ENCODE measurements at places on chromosomes 16 and 17.

GRCh38 chr16:53105565-53105964 is 50.8 kb downstream of the CHD9 start:
- no peak for DNase-seq

GRCh38 chr17:70327279-70327678 is 157.9 kb downstream of the KCNJ2 start:
- no peak for DNase-seq

DNA sequence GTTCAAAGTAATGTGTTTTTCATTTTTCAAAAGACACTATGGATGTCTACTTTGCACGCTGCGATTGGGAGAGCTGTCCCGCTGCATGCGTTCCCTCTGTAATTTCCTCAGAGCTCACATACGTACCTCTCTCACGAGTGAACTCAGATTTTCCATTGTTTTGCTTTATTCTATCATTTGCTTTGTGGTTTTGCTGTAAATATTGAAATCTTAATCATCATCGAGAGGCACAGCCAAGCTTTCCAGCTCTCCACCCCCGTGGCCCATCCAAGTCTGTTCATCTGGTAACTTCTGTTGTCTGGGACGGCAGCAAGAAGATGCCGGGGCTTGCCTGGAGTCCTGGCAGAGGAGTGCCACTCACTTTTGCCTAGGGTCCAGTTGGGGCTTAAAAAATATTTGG is 21.1 kb downstream of the TMC6 start:
- no peak for DNase-seq

- DNase-seq = no peak
These were observed 9.3 kb downstream of the C16orf90 start for GRCh38 chr16:3485821-3486505.

GRCh38 chr17:17237026-17237799 is at the start of gene FLCN:
Gene FLCN (minus strand): TSS chr17:17237168. CDS start chr17:17228137, 9,031 bp downstream.
- peak; percentile 89 for DNase-seq

DNA sequence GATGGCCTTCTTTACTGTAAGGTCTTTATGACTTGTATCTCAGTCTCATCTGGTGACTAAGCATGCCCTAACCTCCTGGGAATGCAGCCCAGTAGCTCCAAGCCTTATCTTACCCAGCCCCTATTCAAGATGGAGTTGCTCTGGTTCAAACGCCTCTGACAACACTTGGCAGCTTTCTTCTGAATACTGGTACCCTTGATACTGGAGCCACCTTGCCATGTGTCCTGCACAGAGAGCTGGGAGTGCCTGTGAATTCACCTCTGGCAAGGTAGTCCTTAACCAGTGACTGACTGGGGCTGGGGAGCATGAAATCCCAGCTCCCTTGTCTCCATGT is 17.2 kb downstream of the NUDT7 start:
- peak; percentile 3 for DNase-seq

GRCh38 chr17:8382052-8382879 is 727 bp downstream of the RPL26 start:
- DNase-seq = peak; percentile 24

DNA sequence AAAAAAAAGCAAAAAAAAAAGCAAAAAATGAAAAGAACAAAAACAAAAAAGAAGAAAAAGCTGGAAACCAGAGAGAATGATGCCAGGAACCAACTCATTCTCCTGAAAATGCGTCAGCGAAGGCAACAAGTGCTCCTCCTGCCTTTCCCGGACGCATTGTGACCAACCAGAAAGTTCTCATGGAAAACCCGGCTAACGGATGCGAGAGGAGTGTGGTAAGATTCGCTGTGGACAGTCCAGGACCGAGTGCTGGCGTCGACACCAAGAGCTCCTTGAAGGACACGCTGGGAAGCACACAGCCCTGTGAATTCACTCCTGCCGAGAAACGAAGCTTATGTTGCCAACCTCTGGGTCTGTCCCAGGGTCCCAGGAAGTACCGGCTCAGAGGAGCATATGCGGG is 43.4 kb downstream of the METRNL start:
- no peak for DNase-seq

GRCh38 chr17:59914274-59914854 is 21.4 kb downstream of the RPS6KB1 start:
- peak; percentile 47 for DNase-seq

GRCh38 chr17:79005063-79005861 is 4.3 kb downstream of the CANT1 start:
- peak; percentile 62 for DNase-seq

- no peak for DNase-seq
These were observed 22.1 kb downstream of the CNTNAP1 start for GRCh38 chr17:42704490-42704836.

DNA sequence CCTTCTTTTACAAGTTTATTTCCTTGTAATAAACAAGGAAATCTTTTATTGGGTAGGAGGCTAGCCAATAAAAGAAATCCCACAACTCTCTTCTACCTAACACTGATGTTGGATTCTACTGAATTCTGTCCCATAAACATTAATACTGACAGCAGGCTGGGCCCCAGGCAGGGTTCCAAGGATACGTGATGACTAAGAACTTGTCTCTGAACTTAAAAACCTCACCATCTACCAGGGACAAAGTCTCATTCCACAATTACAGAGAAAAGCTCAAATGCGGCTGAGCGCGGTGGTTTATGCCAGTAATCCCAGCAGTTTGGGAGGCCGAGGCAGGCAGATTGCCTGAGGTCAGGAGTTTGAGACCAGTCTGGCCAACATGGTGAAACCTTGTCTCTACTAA is 64.9 kb downstream of the ARHGAP17 start:
- peak; percentile 35 for DNase-seq

DNA sequence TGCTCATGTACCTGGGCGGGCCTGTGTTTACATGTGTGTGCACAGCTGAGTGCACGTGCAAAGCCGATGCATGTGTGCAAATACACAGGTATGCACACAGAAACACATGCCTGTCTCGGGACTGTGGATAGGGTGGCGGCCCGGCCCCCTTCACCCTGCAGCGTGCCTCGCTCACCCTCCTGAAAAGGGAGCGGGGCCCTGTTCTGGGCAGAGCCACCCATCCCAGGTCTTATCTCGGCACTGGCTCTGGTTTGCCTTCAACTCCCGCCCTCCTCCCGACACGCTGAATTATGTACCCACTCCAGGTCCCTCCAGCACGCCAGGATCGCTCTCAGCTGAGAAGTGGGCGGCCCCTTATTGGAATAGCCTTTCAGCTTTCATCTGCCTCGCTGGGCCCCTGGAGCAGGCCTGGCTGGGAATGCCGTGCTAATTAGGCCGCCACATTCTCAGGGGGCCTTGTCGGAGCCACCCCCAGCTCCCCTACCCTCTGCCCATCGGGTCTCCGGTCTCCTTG is 77.8 kb downstream of the RTN4RL1 start:
- no peak for DNase-seq

GRCh38 chr16:1293921-1294656 is 15.3 kb upstream of the UBE2I start:
- DNase-seq = no peak

DNA sequence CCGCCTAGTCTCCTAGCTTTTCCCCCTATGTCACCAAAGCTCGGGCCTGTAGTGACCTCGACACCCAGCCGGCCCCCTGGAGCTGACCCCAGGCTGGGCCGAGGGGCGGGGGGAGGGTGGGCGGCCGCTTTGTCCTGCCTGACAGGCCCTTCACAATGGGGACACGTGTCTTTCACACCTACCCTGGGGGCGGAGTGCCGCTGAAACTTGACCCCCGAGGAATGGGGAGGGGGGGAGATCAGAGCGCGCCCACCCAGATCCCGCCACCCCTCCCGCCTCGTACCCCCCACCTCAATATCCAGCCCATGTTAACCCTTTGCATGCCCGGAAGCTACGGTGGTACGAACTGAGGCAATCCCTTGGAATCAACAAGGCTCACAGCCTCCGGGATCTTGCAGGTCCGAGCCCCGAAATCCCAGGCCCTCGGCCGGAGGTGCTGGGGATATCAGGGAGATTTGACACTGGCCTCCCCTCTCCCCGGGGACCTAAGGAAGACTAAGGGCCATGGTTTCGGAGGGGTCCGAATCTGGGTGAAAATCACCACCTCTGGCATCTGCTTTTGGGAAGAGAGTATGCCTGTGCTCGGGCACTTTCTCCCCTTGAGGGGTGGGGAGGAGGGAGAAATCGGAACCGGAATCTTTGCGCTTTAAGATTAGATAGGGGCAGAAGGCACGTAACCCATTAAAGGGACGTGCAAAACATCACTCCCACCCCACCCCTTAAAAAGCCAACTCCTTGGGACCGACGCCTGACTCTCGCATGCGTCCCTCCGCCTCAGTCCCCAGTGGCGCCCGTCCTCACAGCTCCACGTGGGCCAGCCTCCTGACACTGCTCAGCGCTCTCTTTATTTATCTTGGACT is 2.6 kb downstream of the NOG start:
- peak; percentile 48 for DNase-seq

DNA sequence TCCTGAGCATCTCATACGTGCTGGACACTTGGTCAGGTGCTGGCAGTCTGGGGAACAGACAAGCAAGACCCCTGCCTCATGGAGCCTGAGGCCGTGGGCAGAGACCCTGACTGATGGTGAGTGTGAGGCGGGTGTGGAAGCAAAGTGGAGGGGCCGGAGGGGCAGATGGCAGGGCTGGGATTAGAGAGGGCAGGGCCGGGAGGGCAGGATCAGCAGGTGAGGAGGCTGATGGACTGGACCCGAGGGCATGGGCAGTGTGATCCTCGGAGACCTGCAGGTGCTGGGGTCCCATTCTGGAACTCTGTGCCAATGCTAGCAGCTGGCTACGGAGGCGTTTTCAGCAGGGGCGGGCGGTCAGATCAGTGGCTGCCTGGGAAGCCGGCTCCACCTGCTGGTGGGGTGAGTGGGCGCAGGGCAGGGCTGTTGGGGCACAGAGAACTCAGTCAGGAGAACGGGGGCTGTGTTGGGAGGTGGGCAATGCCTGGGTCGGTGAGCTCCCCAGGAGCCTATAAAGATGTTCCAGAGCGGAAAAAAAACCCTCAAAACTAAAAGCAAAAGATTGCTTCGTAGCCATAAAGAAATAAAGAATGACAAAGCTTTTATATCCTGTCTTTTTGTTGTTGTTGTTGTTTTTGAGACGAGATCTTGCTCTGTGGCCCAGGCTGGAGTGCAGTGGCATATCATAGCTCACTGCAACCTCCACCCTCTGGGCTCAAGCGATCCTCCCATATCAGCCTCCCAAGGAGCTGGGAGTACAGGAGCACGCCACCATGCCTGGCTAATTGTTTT is 8.9 kb upstream of the C16orf74 start:
- DNase-seq = peak; percentile 31

GRCh38 chr16:10637337-10638037 is 57.1 kb upstream of the EMP2 start:
- no peak for DNase-seq

GRCh38 chr17:4834681-4835020 is 1.5 kb downstream of the MINK1 start:
- peak; percentile 61 for DNase-seq

- DNase-seq = peak; percentile 89
These were observed 14.0 kb downstream of the SALL1 start for GRCh38 chr16:51137097-51137496.

DNA sequence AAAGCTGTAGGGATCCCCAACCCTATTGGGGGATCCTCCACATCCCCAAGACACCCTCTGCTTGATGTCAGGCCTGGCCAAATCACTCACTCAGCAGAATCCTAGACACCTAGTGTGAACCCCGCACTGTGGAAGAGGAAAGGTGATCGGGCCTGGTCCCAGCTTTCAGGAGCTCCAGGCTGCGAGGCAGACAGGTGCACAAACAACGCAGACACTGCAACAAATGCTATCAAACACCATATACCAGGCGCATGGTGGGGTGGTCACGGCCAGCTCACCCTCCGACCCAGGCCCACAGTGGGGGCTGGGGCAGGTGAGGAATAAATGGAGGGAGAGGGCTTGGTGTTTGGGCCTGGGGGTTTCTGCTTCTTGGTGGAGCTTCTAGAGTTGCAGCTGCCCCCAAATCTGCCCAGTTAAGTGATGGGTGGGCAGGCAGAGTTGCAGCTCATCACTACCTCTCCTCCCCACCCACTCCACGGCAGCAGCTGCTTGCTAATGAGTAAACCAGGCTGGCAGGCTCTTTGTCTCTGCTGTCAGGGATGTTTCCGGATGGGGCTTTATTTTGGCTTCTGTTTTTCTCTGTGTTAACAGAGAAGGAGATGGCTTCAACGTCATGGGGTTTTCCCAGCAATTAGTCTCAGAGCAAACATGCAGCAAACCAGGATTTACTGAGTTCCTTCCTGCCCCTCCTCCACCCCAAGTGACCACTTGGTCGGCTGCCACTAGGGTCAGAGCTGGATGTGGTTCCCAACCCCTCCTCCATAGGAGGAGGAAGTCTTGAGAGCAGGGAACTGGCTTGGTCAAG is 46.6 kb downstream of the PECAM1 start:
- peak; percentile 96 for DNase-seq

- no peak for DNase-seq
These were observed 1.6 kb downstream of the HOXB13 start for GRCh38 chr17:48726916-48727286.

DNA sequence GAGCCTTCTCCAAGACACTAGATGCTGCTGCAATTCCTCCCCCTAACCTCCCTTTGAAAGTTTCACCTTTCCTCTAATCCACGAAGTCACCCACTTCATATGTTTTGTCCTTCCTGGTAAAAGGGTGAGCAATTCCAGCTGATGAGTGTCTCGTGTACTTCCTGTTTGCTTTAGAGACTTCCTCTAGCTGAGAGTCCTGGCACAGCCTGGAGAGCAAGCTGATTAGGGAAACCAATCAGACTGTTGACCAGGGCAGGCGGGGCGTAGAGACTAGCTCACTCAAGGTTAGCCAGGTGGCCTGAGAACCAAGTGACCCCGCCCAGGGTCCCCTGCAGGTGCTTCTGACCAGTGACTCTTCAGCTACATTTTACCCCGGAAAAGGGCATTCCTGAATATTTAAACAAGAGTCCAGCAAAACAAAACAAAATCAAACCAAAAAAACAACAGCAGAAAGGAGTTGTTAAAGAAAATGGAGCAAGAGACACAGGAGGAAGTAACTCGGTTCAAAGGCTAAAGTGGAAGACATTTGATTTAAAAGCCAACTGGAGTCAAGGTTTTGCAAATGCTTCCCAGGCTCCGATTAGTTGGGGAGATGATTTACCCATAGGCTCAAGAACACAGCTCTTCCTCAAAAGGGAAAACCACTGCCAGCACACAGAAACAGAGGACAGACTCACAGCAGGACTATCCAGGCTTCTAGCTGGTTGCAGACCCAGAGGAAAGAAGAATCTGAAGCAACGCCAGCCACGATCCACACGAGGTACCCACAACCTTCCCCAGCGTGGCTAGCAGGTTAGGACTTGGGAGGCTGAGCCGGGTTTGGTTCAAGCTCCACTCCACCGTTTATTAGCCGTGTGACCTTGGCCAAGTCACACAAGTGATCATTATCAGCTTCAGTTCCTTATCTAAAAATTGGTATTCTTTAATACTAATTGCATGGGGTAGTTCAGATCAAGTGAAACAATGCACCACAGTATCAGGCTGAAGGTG is 13.4 kb downstream of the HSPB9 start:
- DNase-seq = peak; percentile 95

- DNase-seq = peak; percentile 66
These were observed 12.7 kb upstream of the HASPIN start for GRCh38 chr17:3710951-3711383.

- DNase-seq = peak; percentile 78
These were observed at the start of gene HIRIP3 for GRCh38 chr16:29995324-29995910. Gene HIRIP3 (minus strand): TSS chr16:29995617. CDS start chr16:29995605, 12 bp downstream.

DNA sequence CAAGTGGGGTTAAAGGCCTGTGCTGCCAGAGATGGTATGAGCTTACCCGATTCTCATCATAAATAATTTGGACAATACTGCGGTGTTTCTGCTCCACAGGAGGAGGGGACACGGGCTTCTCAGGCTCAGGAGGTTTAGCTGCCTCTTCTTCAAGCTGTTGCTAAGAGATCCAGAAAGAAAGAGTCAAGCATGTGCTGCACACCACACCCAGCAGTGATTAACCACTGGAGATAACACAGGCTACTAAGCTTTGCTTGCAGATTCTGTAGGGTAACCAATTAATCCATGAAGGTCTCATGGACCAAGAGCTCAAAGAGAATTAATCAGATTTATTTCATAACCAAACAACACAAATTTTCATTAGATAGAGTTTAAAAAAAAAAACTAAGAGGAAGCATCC is 56.6 kb downstream of the NCOR1 start:
- no peak for DNase-seq
